H4 (cell line): ENCODE measurements at places on chromosomes 11 and 22.

GRCh38 chr11:125299061-125299615 lies 134.6 kb downstream of the PKNOX2 start:
- no peak for DNase-seq

- DNase-seq = no peak
Measured at GRCh38 chr11:132257871-132258270, 887.5 kb downstream of the NTM start.

DNA sequence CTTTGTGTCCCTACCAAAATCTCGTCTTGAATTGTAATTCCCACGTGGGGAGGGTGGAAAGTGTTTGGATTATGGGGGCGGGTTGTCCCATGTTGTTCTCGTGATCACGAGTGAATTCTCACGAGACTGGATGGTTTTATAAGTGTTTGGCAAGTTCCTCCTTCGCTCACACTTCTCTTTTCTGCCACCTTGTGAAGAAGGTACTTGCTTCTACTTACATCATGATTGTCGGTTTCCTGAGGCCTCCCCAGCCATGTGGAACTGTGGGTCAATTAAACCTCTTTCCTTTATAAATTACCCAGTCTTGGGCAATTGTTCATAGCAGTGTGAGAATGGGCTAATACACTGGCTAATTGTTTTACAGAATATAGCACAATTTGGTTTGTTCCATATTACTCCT lies 326.3 kb downstream of the GRM5 start:
- no peak for DNase-seq

DNA sequence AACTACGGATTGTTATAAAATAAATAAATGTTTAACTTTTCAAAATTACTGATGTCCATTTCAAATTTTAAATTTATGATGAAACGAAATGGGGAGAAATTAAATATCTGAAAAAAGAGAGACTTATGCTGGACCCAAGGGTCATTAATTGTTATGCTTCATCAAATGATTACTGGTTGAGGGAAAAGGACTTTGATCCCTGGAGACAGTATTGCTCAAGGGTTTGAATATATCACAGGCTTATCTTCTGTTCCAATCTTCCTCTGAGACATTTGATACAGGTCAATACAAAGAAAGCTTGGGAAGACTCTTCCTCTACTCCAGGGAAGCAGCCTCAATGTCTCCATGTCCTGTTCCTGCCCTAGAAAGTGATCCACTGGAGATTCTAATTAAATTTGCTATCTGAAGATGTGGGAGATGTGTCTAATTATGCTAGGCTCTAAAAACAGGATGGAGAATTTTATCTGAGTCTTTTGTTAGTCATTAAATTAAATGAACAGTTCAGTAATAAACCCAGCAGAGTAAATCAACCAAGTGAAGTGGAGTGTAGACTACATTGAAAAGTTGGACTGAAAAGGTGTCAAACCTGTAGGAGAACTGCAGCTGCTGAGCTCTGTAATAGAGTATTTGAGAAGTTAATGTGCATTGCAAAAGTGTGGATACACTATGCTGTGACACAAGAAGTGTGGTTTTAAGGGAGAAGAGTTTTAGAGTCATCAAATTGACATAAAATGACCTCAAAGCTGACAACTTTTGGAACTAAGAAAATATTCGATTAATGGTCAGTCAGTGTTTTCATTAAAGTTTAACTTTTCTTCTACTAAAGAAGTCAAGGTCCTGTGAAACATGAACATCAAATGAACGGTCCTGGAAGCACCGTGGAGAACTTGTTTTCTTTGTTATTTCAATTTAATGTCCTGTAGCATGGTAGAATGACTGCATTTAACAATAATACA lies 623.7 kb upstream of the CCDC90B start:
- no peak for DNase-seq

DNA sequence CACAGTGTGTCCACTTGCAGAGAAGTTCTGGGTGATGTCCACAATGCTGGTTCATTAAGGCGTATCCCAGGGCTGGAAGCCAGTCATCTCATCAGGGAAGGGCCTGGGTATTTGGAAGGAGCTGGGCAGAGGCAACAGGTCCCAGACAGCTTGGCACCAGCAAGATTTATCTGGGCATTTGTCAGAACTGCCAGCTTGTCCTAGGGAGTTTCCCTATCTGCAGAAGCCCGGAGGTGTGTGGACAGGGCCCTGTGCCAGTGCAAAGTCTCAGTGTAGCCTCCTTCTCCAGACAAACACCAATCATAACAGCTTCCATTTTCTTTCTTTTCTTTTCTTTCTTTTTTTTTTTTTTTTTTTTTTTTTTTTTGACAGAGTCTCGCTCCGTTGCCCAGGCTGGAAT lies 125.3 kb upstream of the TIMP3 start:
- no peak for DNase-seq

- DNase-seq = no peak
Measured at GRCh38 chr11:72652873-72653630, 21.2 kb downstream of the PDE2A start.

- DNase-seq = no peak
Measured at GRCh38 chr11:27354359-27354965, 8.6 kb downstream of the CCDC34 start.

GRCh38 chr11:64877390-64878222 lies 815 bp downstream of the EHD1 start:
- no peak for DNase-seq

DNA sequence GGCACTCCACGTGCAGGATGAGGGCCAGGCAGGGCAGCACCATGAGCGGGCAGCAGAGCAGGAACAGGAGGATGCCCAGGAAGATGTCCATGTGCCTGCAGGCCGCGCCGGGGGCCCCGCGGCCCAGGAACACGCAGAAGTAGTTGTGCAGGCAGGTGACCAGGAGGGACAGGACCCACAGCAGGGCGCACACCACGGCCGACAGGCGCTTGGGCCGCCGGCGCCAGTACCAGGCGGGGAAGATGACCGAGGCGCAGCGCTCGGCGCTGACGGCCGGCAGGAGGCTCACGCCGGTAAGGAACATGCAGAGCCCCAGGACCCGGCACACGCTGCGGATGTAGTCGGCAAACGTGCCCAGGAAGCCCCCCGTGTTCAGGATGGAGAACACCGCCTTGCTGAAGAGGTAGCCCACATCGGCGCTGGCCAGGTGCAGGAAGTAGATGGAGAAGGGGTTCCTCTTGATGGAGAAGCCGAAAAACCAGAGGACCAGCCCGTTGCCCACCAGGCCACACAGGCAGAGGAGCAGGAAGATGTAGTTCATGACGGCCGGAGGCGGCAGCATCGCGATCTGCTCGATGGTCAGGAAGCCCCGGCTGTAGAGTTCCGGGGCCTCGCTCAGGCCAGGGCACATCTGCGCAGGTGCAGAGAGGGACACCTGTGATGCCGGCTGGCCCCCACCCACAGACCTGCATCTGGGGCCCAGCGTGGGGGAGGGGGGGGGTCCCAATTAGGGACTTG lies 7.2 kb downstream of the MRGPRF start:
- DNase-seq = no peak
